ENCODE measurements at places on chromosomes 2 and 18. TPM values are rescaled to one million over a fixed set of nuclear protein-coding genes. Genes with fewer than 3 reads are reported as not detected.

- no peaks in the 10 kb centered on the region for H3K36me3 ChIP-seq
- no peak overlapping the region for H3K4me3 ChIP-seq
- H3K27me3 ChIP-seq = no peaks in the 10 kb centered on the region
- no peaks in the 10 kb centered on the region for H3K4me1 ChIP-seq
Observed at GRCh38 chr2:105804266-105804665, 59.6 kb downstream of the NCK2 start.

- no peaks in the 10 kb centered on the region for H3K4me1 ChIP-seq
- H3K36me3 ChIP-seq = no peaks in the 10 kb centered on the region
- no peak overlapping the region for H3K27ac ChIP-seq
- H3K4me3 ChIP-seq = no peak overlapping the region
Observed at GRCh38 chr2:163682695-163683094, 53.1 kb downstream of the FIGN start.

DNA sequence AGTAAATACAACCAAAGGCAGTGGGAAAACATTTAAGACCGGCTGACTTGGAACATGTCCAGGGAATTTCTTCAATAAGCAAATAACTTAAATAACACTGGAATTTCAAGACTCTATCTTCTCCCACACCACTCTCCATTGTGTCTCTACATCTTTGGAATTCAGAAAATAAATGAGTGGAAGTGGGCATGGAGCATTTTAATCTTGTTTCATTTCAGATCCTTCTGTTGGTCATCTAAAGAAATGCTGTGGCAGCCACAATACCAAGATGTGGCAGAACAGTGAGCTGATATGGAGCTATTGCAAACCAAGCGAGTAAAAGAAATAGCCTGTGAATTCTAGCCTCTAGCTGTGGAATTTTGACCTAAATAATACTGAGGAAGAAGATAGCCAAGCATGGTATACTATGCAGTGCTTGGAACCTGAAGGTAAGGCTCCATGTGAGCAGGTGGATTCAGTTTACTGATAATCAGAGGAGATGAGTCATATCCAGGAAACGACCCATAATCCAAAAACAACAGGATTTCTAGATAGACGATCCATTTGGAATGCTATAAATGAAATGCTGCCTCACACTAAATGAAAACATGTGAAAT, 157.1 kb upstream of the SCN7A start:
- no peaks in the 10 kb centered on the region for H3K4me1 ChIP-seq
- peak; percentile 24 for DNase-seq
- H3K36me3 ChIP-seq = no peaks in the 10 kb centered on the region
- no peaks in the 10 kb centered on the region for H3K27me3 ChIP-seq

- DNase-seq = no peak
- H3K4me3 ChIP-seq = no peak overlapping the region
- no peaks in the 10 kb centered on the region for H3K4me1 ChIP-seq
- H3K36me3 ChIP-seq = no peaks in the 10 kb centered on the region
- no peaks in the 10 kb centered on the region for H3K27me3 ChIP-seq
Observed at GRCh38 chr2:176851200-176851888, 361.2 kb upstream of the HNRNPA3 start.

- H3K4me1 ChIP-seq = no peaks in the 10 kb centered on the region
- no peak for DNase-seq
- no peak overlapping the region for H3K4me3 ChIP-seq
- H3K36me3 ChIP-seq = no peaks in the 10 kb centered on the region
Observed at GRCh38 chr18:44508474-44508873, 172.2 kb upstream of the SETBP1 start.

GRCh38 chr2:215601990-215602721, 166.3 kb upstream of the FN1 start:
- H3K36me3 ChIP-seq = no peaks in the 10 kb centered on the region
- no peak for DNase-seq
- no peaks in the 10 kb centered on the region for H3K27me3 ChIP-seq
- H3K4me3 ChIP-seq = no peak overlapping the region

DNA sequence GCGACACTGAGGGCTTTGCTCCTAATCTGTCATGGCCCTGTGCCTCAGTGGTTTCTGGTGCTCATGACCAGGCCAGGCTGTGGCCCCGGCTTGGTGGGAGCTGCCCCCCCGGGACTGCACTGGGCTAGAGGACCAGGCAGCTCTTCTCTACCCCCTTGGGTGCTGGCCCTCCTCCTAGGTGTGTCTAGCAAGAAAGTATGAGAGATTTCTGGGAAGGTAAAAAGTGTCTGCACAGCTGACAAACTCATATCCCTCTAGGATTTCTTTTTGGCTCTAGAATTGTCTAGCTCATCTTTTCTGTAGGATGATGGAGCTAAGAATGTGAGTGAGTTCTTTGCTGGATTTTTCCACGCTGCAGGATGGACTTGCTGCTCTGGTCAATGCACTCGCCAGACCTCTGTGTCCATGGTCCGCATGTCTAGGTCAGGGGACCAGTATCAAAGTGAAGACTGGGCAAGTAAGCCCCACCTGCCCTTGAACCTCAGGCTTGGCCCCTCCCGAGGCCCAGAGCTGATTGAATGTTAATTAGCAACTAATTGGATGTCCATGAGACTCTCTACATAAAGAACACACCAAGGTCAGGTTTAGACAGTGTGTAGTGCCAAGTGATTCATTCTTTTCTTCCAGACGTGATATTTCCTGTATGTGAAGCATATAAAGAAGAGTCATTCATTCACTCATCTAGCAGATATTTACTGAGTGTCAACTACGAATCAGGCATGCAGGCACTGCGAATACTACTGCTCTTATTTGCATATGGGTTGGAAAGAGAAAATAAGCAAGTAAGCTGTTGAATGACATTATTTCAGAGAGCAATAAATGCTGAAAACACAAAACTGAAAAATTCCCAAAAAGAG, 15.6 kb upstream of the PSD4 start:
- no peaks in the 10 kb centered on the region for H3K36me3 ChIP-seq
- no peak for DNase-seq
- no peaks in the 10 kb centered on the region for H3K4me1 ChIP-seq

GRCh38 chr2:238811759-238812158, 36.1 kb upstream of the TWIST2 start:
- no peaks in the 10 kb centered on the region for H3K4me1 ChIP-seq
- H3K27ac ChIP-seq = no peak overlapping the region
- no peak overlapping the region for H3K4me3 ChIP-seq
- no peaks in the 10 kb centered on the region for H3K27me3 ChIP-seq

DNA sequence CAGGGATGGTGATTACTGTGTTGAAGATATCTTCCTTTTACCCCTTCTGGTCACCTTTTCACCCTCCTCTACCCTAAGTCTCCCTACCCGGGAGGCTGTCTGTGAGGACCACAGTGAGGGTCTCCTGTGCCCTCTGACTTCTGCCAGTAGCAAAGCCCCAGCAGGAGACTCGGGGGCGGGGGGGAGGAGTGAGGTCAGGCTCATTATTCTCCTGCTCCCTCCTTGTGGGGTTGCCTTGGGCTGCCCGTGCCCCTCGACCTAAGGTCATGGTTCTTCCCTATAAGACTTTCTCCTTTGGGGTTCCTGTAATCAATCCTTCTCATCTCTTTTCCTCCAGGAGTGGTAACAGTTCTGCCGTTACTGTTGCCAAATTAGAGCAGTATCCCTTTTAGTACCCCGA, 65.5 kb downstream of the GREB1L start:
- no peak overlapping the region for H3K27ac ChIP-seq
- H3K36me3 ChIP-seq = no peaks in the 10 kb centered on the region
- no peak for DNase-seq
- no peak overlapping the region for H3K4me3 ChIP-seq
- no peaks in the 10 kb centered on the region for H3K27me3 ChIP-seq

DNA sequence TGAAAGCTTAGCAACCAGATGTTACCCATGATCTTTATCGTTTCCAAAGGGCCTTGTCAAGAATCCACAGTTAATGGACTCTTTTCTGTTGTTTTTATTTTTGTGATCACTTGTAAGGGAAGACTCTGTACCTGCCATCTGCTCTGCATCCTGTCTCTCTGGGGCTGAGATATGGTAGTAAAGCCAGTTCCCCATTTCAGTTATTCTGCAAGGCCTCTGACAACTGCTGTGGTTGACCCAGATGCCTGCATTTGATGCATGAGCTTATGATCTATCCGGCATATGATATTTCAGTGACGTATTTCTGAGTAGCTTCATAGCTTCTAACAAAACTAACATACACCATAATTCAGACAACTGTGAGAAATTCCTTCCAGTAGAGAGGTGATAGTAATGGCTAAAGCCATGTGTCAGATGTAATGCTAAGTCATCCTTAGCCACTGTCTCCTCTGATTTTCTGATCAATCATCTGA, 105.1 kb downstream of the TPO start:
- H3K4me3 ChIP-seq = no peak overlapping the region
- H3K27ac ChIP-seq = no peak overlapping the region
- no peaks in the 10 kb centered on the region for H3K27me3 ChIP-seq
- H3K4me1 ChIP-seq = no peaks in the 10 kb centered on the region

GRCh38 chr2:239824046-239824694, 201.0 kb downstream of the NDUFA10 start:
- no peak overlapping the region for H3K4me3 ChIP-seq
- H3K4me1 ChIP-seq = no peaks in the 10 kb centered on the region
- no peaks in the 10 kb centered on the region for H3K27me3 ChIP-seq
- no peak overlapping the region for H3K27ac ChIP-seq
- DNase-seq = peak; percentile 92
- no peaks in the 10 kb centered on the region for H3K36me3 ChIP-seq

- H3K36me3 ChIP-seq = no peaks in the 10 kb centered on the region
- H3K4me1 ChIP-seq = no peaks in the 10 kb centered on the region
- no peaks in the 10 kb centered on the region for H3K27me3 ChIP-seq
- DNase-seq = peak; percentile 93
Observed at GRCh38 chr18:28176948-28177827, at the start of gene CDH2. TSS of gene CDH2 (minus strand) at chr18:28177130. CDS start at chr18:28177022, 108 bp downstream.

- DNase-seq = no peak
- H3K27me3 ChIP-seq = no peaks in the 10 kb centered on the region
- H3K4me1 ChIP-seq = no peaks in the 10 kb centered on the region
- no peak overlapping the region for H3K4me3 ChIP-seq
Observed at GRCh38 chr2:231099918-231100317, 24.9 kb downstream of the HTR2B start.

- H3K4me3 ChIP-seq = no peak overlapping the region
- DNase-seq = no peak
- H3K36me3 ChIP-seq = peaks cover 3% of the 10 kb centered on the region
- H3K27me3 ChIP-seq = no peaks in the 10 kb centered on the region
Observed at GRCh38 chr18:76445741-76446232, 49.3 kb downstream of the ZNF516 start.

GRCh38 chr2:38057651-38058410, 18.1 kb downstream of the CYP1B1 start:
- no peak for DNase-seq
- H3K36me3 ChIP-seq = no peaks in the 10 kb centered on the region

- H3K4me1 ChIP-seq = peaks cover 4% of the 10 kb centered on the region
- H3K36me3 ChIP-seq = no peaks in the 10 kb centered on the region
- no peak overlapping the region for H3K27ac ChIP-seq
- no peaks in the 10 kb centered on the region for H3K27me3 ChIP-seq
- DNase-seq = peak; percentile 84
Observed at GRCh38 chr2:224038049-224038829, 847 bp downstream of the SERPINE2 start.

DNA sequence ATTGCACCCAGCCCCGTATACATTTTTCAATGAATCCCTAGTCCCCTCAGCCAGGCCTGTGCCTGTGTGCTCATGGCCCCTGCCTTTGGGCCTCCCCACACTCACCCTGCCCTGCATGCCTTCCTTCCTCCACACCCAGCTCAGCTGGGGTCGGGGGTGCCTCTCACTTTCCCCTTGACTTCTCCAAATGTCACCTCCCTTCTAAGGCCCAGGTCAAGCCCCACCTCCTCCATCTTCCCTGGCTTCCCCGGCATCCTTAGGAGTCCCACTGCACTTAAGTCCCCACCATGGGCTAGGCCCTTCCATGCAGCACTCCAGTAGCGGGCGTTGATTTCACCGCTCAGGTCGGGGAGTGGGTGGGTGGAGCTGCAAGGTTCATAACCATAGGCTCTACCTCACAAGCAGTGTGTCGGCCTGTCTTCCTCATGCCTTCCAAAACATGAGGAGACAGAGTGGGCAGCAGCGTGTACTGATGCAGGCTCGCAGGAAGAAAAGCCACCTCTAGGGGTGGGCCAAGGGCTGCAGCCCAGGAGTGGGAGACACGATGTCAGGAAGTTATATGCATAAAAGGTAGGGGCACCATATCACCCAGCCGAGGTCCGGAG, 47.7 kb downstream of the DNMT3A start:
- H3K36me3 ChIP-seq = peaks cover 2% of the 10 kb centered on the region
- H3K4me1 ChIP-seq = peaks cover 30% of the 10 kb centered on the region
- H3K27me3 ChIP-seq = no peaks in the 10 kb centered on the region
- no peak overlapping the region for H3K4me3 ChIP-seq
- H3K27ac ChIP-seq = peak overlapping the region; percentile 90

- H3K4me3 ChIP-seq = no peak overlapping the region
- H3K4me1 ChIP-seq = peaks cover 9% of the 10 kb centered on the region
- no peak for DNase-seq
- no peaks in the 10 kb centered on the region for H3K27me3 ChIP-seq
- H3K36me3 ChIP-seq = no peaks in the 10 kb centered on the region
- peak overlapping the region; percentile 76 for H3K27ac ChIP-seq
Observed at GRCh38 chr18:57780706-57781347, 22.3 kb downstream of the ATP8B1 start.

GRCh38 chr18:26618135-26618534, 69.8 kb upstream of the KCTD1 start:
- no peaks in the 10 kb centered on the region for H3K36me3 ChIP-seq
- no peak overlapping the region for H3K27ac ChIP-seq
- DNase-seq = no peak
- H3K4me1 ChIP-seq = peaks cover 3% of the 10 kb centered on the region
- no peak overlapping the region for H3K4me3 ChIP-seq

- H3K36me3 ChIP-seq = no peaks in the 10 kb centered on the region
- H3K27me3 ChIP-seq = no peaks in the 10 kb centered on the region
- H3K27ac ChIP-seq = no peak overlapping the region
- H3K4me3 ChIP-seq = no peak overlapping the region
Observed at GRCh38 chr18:74353169-74353775, 37.6 kb downstream of the C18orf63 start.

- no peaks in the 10 kb centered on the region for H3K27me3 ChIP-seq
- no peak for DNase-seq
- H3K36me3 ChIP-seq = no peaks in the 10 kb centered on the region
- H3K27ac ChIP-seq = no peak overlapping the region
- H3K4me3 ChIP-seq = no peak overlapping the region
Observed at GRCh38 chr2:67752199-67752598, 310.6 kb downstream of the C1D start.

DNA sequence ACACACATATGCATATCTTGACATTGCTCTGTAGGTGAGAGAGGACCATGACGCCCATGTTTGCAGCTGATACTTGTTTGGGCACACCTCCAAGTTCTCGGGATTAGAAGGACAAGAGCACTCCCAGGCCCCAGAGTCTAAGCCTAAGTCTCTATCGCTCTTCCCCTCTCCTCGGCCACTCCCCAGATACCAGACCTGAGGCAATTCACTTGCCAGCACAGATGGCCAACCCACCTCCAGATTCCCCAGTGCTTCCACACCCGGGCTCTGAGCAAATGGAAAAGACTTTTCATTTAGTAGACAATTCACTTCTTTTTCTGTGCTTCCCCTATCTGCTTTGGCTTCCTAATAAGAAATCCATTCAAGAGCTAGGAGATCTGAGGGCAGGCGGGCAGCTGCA, 32.9 kb downstream of the EHD3 start:
- H3K27ac ChIP-seq = no peak overlapping the region
- no peaks in the 10 kb centered on the region for H3K27me3 ChIP-seq
- DNase-seq = no peak
- no peak overlapping the region for H3K4me3 ChIP-seq
- no peaks in the 10 kb centered on the region for H3K4me1 ChIP-seq

The PSMA8 gene
- total RNA-seq = not detected

The GALNT14 gene
- 84.6 TPM for total RNA-seq

The CPO gene
- total RNA-seq = 0.41 TPM

The SCRN3 gene
- 29.0 TPM for total RNA-seq

The ST6GAL2 gene
- total RNA-seq = 1.2 TPM

The COL5A2 gene
- 12.3 TPM for total RNA-seq

The ICA1L gene
- 9.9 TPM for total RNA-seq
